Renal pelvis (tissue), 12 donors: ENCODE measurements at places on chromosomes 12 and 14. TPM values are rescaled to one million over a fixed set of nuclear protein-coding genes. Genes with fewer than 3 reads are reported as not detected.

NXPH4 gene
- 5.8 TPM for polyA plus RNA-seq

EXOC3L4 gene
- 2.3 TPM for polyA plus RNA-seq

SPTB gene
- 16.2 TPM for polyA plus RNA-seq

TMEM30B gene
- polyA plus RNA-seq, result 13.2 TPM

FBLN5 gene
- polyA plus RNA-seq, result 166 TPM

BBS10 gene
- polyA plus RNA-seq, result 29.2 TPM

PZP gene
- polyA plus RNA-seq, result 0.56 TPM

ACOT6 gene
- 0.19 TPM for polyA plus RNA-seq

SYNE2 gene
- polyA plus RNA-seq, result 171 TPM

SLC6A12 gene
- 19.1 TPM for polyA plus RNA-seq

GRCh38 chr14:74155287-74155686 is 70.5 kb downstream of the LIN52 start:
- DNase-seq, result no peak

- DNase-seq, result peak; percentile 20
Observed at GRCh38 chr14:87944987-87945604, 47.9 kb downstream of the GALC start.

DNA sequence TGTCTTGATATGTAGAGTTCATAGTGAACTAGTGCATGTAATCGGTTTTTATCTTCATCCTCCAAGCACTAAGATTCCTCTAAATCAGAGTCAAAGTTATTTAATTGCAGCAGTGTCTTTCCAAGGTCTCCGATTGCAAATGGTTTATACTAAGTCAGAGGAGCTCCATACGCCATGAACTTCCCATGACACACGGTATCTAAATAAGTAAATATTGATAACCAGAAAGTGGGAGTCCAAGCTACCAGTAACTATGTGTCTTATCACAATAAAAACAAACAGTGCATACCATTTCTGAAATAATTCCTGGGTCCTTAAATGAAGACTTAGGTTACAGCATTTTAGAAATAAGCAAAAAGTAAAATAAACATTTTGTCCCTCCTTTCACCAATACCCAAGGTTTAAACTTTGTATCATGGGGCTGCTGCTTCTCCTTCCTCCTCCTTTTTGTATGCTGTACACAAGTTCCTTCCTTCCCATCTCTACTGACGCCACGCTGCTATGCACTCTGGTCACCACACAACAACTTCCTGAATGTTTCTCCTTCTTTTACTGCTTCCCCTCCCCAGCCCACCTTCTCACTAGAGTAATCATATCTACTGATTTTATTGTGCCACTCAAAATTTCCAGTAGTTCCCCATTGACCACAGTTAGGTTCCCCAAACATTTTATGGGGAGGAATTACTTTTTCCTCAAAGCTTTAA is 10.7 kb downstream of the NR1H4 start:
- DNase-seq, result no peak

DNA sequence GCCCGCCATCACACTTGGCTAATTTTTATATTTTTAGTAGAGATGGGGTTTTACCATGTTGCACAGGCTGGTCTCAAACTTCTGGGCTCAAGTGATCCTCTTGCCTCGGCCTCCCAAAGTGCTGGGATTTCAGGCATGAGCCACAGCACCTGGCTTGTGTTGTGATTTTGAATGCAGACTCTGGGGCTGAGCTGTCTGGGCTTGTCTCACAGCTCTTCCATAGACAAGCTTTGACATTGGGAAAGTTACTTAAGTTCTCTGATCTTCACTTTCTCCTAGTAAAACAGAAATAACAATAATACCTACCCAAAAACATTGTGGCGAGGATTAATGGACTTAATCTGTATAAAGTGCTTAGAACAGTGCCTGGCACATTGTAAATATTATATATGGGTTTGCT is 36.0 kb downstream of the TMBIM6 start:
- DNase-seq, result no peak

DNA sequence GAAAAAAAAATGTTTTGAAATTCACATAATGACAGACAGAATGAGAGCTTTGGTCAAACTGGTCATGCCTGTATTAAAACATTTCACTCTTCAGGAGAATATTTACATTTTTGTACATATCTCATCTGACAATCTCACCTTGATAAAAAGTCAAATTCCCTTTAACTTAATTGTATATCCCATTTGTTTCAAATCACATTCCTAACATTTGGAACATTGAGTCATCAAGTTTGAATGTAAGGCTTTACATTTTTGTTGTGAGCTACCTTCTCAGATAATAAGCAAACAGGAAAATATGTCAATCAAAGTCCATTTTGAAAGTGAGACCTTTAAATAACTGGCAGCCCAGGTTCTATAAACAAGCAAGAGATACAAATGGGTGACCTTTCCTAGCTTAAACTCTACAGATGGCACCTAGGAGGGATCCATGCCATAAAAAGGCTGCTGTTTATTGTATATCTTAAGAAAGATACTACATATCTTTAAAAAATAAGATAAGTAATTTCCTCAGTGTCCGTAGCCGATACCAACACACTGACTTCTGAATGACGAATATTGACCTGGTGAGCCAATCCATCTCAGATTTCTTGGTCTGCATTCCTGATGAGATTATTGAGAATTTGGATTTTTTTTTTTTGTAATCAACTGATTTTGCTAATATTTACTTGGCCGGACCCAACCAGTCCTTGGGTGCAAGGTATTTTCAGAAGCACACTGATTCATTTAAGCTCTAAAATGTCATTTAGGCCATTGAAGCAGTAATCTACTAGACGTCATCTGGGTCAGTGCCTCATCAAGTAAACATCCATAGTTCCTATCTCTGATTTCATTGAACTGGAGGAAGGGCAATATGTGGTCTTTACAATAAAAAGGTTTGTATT is 259.6 kb downstream of the BTG1 start:
- no peak for DNase-seq

DNA sequence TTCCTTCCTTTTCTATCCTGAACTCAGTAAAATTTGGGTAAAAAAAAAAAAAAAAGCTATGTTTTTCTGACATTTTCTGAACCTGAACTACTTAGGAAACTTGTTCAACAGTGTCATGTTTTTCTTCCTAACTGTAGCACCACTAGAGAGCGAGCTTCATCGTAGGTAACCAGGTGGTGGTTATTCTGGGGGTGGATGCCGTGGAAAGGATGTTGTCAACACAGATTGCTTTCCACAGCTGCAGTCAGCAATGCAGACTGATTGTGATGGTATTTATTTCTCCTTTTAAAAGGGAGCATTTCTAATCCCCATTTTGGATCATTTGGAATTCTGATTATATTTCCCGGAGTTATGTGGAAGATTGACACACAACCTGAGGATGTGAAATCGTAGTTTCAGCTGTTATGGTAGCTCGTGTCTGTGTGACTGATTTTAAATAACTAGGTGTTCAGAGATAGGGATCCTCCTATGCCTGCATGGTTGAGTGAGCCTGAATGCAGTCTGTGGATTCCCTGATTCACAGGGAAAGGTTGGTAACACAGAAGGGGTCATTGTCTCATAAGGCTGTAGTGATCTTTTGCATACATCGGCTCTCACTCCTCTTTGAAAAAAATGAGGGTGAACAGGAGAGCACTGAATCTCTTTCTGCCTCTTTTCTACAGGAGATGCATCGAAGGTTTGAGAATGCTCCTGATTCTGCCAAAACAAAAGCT is 113.2 kb downstream of the ERC1 start:
- DNase-seq, result no peak

GRCh38 chr12:99713946-99714520 is 66.5 kb downstream of the GARIN6 start:
- DNase-seq, result no peak

GRCh38 chr12:10048526-10048925 is 18.0 kb downstream of the CLEC9A start:
- no peak for DNase-seq

- no peak for DNase-seq
Observed at GRCh38 chr14:93685121-93685895, 103.0 kb downstream of the PRIMA1 start.

GRCh38 chr12:95582230-95583058 is 31.2 kb upstream of the USP44 start:
- DNase-seq, result peak; percentile 39

GRCh38 chr12:124663771-124664366 is 96.5 kb upstream of the NCOR2 start:
- DNase-seq, result no peak

GRCh38 chr12:124073356-124074035 is 100.5 kb downstream of the ZNF664 start:
- no peak for DNase-seq

DNA sequence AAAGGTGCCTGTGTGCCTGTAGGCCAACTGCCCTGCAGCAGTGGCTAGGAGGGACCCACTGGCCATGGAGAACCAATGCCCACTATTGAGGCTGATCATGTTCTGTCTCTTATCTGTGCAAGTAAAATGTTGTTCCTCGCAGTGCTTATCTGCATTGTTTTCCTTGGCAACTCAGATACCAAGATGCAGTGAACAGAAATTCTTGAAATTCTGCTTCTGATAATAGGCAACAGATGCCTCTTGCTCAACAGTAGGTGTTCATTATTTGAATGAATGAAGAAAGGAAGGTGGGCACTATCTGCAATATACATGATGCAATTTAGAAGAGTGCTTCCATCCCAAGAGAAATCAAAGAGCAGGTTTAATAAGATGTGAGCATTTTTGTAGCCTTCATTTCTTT is 232.2 kb downstream of the NUAK1 start:
- DNase-seq, result no peak

DNA sequence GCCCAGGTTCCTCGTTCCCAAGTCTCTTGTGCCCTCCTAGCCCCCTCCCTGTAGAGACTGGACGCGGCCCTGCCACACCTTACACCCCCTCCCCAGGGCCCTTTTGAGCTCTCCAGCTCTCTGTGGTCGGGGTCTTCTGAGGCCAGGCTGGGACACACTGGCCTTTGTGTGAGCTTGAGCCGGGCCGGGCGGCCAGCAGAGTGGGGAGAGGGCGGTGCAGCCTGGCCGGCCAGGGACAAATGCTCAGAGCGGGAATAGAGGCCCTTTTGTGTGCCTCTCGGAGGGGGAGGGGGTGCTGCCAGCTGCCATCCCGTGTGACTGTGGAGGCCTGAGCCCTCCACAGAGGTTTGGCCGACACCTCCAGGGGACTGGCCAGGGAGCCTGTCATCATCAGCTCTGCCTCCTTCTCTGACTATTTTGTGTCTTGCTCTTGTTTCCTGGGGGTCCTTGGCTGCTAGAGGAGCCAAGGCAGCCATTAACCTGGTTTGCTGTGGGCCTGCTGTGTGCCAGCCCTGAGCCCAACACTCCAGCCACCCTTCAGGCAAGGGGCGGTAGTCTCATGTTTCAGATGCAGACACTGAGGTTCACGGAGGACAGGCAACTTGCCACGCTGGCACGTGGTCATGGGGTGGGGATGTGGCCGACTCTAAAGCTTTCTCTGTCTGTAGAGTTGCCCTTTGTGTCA is 13.6 kb downstream of the FAM222A start:
- DNase-seq, result no peak

- peak; percentile 36 for DNase-seq
Observed at GRCh38 chr12:116236148-116236731, 41.3 kb downstream of the MED13L start.

GRCh38 chr14:105067140-105067968 is 2.1 kb upstream of the GPR132 start:
- no peak for DNase-seq

- DNase-seq, result no peak
Observed at GRCh38 chr12:109600481-109600880, 26.9 kb downstream of the MVK start.

- no peak for DNase-seq
Observed at GRCh38 chr14:65329911-65330310, 82.6 kb upstream of the FUT8 start.

DNA sequence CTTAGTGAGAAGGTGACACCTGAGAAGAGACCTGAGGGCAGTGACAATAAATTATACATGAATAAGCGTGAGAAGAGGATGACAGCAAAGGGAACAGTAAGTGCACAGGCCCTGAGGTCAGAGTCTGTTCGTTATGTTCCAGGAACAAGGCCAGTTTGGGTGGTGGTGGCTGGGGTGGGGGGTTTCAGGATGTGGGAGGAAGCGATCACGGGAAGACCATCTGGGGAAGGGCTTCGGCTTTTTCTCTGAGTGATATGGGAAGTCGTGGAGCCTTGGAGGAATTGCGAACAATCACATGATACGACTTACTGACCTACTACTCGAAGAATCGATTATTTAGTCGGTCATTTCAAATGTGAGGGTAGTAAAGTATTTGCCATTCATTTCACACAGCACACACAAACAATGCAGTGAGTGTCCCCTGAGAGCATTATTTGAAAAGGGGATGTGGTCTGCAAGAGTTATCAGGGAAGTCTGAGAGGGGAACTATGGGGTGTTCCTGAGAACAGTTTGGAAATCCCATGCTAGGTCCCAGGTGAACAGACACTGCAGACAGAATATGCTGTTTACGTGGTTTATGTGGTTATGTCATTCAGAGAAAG is 94.7 kb downstream of the SLC38A1 start:
- DNase-seq, result no peak

- DNase-seq, result no peak
Observed at GRCh38 chr14:100660498-100660881, 66.2 kb upstream of the DLK1 start.

DNA sequence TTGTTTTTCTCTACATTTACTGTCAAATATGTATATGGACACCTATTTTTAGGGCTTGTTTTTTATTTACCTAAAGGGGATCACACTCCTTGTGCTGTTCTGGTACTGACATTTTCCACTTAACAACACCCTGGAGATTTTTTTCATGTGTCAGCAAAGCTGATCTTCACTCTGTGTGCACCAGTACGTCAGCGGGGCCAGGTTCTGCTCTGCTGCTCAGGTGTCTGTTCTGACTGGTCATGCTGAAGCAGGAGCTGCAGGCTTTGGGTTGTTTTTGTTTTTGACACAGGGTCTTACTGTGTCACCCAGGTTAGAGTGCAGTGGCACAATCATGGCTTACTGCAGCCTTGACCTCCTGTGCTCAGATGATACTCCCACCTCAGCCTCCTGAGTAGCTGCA is 81.9 kb upstream of the CCND2 start:
- no peak for DNase-seq

GRCh38 chr12:63302269-63302940 is 151.4 kb upstream of the AVPR1A start:
- DNase-seq, result no peak

GRCh38 chr14:56341766-56342493 is 223.7 kb downstream of the PELI2 start:
- DNase-seq, result peak; percentile 4

DNA sequence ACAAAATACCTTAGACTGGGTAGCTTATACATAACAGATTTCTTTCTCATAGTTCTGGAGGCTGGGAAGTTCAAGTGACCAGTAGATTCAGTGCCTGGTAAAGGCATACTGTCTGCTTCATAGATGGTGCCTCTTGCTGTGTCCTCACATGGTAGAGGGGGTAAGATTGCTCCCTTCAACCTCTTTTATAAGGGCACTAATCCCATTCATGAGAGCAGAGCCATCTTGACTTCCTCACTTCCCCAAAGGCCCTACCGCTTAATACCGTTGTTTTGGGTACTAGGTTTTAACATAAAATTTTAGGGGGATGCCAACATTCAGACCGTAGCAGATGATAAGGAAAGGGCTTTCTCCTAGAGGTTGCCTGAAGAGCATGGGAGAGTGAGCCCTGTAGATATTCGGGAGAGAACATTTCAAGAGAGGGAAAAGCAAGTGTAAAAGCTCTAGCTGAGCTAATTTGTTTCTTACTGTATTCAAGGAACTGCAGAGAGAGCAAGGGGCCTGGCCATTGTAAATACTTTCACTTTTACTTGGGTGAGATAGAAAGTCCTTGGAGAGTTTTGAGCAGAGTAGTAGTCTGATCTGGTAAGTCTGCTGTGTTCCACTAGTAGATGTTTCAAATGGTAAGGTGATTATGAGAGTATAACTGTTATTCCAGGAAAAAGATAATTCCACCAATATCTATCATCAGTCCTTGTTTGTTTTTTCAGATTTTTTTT is 27.3 kb downstream of the FRS2 start:
- DNase-seq, result no peak
